ELF-1 (cell line): ENCODE measurements at places on chromosomes 6 and 20.

GRCh38 chr6:111845441-111845871 is 27.8 kb downstream of the FYN start:
- no peak for DNase-seq

GRCh38 chr20:48831718-48832404 is 4.1 kb upstream of the PREX1 start:
- DNase-seq = peak; percentile 34

DNA sequence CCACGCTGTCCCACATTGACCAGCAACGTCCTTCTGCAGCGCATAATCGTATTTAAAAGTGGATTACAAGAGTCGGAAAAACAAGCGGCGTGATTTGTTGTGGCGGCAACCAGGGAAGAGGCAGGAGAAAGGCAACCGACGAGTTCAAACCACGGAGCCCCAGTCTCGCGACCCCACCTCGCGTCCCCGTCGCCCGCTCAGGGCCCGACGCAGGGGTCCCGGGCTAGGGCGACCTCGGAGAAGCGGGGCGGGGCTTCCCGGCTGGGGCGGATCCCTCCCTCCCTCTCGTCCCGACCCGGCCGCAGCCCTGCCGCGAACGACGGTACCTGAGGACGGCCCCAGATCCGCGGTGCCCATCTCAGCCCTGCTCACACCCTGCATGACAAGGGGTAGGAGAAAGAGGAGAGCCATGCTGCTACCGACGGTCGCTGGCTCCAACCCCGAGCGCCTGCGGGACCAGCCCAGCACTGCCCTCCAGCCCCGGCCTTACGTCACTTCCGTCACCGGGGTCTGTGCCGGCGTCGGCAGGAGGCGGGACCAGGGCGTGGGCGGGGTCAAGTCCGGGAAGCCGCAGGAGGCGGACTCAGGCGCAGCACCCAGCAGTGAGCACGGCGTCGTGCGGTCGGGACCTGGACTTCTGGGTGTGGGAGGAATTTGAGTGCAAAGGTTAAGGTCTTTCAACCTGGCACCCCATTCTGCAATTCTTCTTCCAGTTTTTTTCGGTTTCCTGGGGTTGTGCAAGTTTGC is at the start of gene IFNGR1:
Gene IFNGR1, minus strand, starts transcription at position 469 of the 747 bp plus-strand sequence. Its CDS starts 58 bp downstream, at position 411.
- peak; percentile 97 for DNase-seq

DNA sequence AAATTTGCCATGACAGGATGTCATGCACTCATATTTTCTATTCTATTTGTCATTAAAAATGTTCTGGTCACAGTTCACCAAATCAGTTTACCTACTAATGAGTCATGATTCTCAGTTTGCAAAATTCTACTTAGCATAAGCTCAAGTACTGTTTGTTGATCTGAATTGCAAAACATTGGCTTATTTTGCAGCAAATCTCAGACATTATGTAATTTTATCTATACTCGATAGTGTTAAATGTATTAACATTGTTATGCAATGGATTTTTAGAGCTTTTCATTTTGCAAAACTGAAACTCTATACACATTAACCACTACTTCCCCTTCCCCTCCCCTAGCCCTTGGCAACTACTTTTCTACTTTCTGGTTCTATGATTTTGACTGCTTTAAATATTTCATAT is 213.8 kb upstream of the ZFP64 start:
- DNase-seq = no peak

DNA sequence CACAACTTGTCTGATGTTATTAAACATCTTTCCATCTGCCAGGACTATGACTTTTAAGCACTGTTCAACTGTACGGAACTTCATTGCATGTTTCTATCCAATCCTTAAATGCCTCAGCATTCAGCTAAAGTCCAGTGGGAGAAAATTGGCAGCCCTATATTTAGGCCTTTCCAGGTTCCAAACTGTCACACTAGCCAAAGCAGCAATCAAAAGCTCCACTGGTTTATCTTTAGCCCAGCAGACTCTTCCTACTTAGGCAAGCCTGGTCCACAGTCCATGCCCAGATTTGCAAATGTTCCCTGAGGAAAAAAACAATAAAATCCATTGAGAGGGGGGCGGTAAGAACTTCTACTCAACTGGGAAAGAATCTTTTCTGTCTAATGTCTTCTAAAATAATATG is 349.1 kb upstream of the GJE1 start:
- DNase-seq = no peak

DNA sequence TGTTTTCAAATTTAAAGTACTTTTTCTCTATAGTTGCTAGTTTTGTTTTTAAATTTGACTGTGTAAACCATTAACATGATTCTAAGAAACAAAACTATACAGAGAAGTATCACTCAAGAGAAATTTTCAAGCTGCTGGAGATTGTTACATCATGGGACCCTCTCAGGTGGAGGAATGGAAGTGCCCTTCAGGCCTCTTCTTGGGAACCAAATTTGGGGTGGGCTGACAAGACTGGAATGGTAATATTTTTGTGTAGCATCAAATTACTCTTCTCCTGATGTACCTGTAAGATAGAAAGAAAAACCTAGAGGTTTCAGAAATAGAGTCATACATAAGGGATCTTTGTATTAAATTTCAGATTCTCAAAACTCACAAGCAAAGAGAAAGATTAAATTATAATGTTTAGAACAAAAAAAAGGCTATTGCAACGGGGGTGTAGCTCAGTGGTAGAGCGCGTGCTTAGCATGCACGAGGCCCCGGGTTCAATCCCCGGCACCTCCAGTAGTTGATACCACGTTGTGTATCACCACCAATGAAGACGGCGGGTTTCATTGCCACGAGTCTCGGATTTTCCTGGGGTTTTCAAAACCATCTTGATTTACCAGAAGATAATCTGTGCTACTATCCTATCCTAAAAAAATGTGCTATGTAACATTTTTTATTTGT is 193.7 kb downstream of the GPX5 start:
- peak; percentile 57 for DNase-seq

GRCh38 chr6:32396028-32396427 is 11.0 kb downstream of the BTNL2 start:
- DNase-seq = no peak

DNA sequence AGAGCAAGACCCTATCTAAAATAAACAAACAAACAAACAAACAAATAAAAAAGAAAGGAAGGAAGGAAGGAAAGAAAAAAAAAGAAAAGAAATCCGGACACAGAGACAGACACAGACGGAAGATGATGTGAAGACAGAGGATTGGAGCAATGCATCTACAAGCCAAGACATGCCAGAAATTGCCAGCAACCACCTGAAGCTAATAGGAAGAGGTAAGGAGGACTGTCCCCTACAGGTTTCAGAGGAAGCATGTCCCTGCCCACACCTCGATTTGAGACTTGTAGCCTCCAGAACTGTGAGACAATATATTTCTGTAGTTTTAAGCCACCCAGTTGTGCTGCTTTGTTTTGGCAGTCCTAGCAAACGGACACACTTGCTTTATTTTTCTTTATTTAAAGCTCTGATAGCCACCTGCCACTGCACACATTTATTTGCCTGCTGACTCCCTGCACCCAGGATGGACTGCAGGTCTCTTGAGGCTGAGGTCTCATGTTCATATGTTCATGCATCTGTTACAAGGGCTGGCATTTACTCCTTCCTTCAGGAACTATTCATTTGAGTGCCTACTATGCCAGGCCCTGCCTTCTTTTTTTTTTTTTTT is 20.7 kb upstream of the ZMYND8 start:
- no peak for DNase-seq

- no peak for DNase-seq
These were observed 41.7 kb downstream of the TXNDC5 start for GRCh38 chr6:7868926-7869325.

DNA sequence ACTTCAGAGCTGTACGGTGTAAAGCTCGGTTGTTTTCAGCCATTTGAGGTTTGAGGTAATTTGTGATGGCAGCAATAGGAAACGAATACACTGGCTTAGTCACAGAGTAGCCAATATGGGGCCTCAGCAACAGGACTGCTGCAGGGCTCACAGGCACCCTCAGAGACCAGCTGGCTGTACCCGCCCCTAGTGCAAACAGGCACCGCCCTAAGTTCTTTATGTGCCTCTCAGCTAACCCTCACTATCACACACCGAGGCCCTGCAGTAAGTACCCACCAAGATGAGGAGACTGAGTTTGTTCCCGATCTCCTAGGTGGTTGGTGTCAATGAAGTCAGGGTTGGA is 11.2 kb upstream of the SERPINB9 start:
- DNase-seq = no peak

DNA sequence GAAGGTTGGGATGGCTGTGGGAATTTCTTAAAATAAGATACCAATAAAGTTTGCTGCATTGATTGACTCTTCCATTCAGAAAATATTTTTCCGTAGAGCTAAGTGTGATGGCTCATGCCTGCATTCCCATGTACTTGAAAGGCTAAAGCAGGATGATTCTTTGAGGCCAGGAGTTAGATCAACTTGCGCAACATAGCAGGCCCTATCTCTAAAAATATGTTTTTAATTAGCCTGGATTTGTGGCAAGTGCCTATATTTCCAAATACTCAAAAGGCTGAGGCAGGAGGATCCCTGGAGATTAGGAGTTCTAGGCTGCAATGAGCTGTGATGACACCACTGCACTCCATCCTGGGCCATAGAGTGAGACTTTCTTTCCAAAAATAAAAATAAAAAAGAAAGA is 431.2 kb upstream of the PTCHD4 start:
- no peak for DNase-seq

DNA sequence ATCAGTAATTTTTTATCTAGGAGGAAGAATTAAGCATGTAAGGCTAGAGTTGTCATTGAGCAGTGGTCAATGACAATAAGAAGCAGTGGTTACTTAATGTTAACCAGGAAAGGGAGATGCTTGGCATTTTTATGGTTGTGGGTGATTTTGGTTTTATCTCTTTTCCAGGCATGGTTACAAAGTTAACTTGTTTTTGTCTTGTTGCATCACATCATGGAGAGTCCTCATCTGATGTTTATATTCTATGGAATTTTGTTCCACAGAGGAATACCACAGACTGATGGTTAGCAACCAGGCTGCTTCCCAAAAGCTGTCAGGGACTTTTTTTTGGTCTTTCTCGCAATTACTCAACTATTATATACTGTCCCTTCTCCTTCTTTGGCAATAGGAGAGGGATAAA is 32.7 kb downstream of the OPRM1 start:
- DNase-seq = no peak

GRCh38 chr20:33065785-33066184 is 12.1 kb downstream of the BPIFB3 start:
- no peak for DNase-seq

GRCh38 chr6:139881728-139882211 is 507.3 kb upstream of the CITED2 start:
- peak; percentile 59 for DNase-seq

DNA sequence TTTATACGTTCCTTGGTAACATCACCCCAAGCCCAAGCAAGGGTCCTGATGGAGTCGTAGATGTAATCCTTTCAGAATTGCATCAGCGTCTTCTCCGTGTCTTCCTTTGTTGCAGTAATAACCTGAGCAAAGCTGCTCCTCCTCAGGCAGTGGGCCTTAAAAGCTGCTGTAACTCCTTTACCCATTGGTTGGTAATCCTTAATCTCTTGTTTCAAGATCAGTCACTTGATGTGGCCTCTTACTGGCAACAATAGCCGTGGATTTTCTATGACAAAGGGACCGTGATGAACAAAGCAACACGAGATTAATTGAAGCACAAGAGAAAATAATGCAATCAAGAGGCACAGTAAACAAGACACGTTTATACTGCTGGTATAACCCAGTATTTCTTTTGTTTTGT is 44.6 kb downstream of the ALDH5A1 start:
- DNase-seq = no peak

DNA sequence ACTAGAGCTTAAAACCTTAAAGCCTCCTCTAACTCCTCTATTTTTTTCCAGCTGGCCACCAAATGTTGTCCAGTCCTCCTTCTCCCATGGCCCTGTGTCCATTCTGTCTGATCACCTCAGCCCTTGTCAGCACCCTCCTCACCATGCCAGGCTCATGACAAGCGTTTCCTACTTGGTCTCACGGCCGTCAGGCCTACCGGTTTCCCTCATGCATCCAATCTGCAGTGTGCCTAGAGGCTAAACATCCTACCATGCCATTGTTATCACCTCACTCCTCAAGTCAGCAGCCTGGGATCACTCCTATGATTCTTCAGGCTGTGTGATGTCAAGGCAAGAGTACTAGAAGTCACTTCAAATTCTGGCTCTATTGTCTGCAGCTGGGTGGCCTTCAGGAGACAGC is 9.6 kb upstream of the TJAP1 start:
- DNase-seq = peak; percentile 62

DNA sequence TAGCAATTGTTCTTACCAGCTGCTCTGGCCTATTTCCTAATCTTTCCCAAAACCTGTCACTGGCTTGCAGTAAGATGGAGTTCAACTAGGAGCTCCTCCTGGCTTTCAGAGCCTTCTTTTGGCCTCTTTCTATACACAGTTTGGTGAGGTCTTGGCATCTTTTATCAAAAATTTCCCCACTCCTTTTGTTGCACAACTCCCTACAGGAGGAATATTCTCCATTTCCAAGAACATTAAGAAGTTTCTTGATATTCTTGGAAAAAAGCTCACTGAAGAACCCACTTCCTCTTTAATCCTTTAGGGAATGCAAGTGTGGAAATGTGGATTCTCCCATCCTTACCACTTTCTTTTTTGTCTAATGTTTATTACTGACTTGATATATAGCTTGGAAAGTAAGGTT is 171.3 kb upstream of the KCNK16 start:
- DNase-seq = no peak

- DNase-seq = no peak
These were observed 669 bp downstream of the PDCD2 start for GRCh38 chr6:170583756-170584180.

DNA sequence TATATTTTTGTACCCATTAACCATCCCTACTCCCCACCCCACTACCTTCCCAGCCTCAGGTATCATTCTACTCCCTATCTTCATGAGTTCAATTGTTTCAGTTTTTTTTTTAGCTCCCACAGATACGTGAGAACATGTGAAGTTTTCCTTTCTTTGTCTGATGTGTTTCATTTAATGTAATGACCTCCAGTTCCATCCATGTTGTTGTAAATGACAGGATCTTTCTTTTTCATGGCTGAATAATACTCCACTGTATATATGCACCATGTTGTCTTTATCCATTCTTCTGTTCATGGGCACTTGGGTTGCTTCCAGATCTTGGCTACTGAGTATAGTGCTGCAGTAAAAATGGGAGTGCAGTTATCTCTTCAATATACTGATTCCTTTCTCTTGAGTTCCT is 63.5 kb downstream of the MYO6 start:
- DNase-seq = no peak
